ENCODE measurements at places on chromosomes 12 and 14. TPM values are rescaled to one million over a fixed set of nuclear protein-coding genes. Genes with fewer than 3 reads are reported as not detected.
A peak's percentile ranks its signal among the peaks of the same experiment; 100 is the strongest.

Gene HOTAIR
- not detected for total RNA-seq

- DNase-seq = no peak
- H3K36me3 ChIP-seq = no peaks in the 10 kb centered on the region
- no peaks in the 10 kb centered on the region for H3K4me1 ChIP-seq
- H3K27me3 ChIP-seq = no peaks in the 10 kb centered on the region
- no peak overlapping the region for H3K4me3 ChIP-seq
These were observed 98.8 kb downstream of the AKAP6 start for GRCh38 chr14:32427726-32428528.

DNA sequence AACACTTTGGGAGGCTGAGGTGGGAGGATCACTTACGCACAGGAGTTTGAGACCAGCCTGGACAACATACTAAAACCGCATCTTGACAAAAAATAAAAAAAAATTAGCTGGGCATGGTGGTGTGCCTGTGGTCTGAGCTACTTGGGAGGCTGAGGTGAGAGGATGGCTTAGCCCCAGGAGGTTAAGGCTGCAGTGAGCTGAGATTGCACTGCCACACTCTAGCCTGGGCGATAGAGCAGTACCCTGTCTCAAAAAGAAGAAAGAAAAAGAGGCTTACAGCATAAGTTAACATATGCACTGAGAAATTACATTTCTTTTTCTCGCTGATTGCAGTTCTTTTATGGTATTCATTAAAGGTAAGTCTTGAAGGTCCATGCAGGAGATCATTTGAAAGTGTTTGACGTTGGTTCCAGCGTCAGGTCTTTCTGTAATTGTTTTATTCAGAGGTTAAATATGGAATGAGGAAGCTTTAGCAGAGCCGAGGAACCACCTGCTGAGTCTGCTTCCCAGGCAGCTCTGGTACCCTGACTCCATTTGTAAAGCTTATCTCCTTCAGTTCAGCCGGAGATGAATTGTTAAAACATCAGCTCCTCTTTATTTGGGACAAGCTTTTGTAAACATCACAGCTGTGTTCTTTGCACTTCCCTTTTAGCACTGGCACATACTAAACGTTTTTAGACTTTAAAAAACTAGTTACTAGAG, 18.5 kb downstream of the SFSWAP start:
- no peak for DNase-seq
- no peak overlapping the region for H3K27ac ChIP-seq
- H3K4me1 ChIP-seq = no peaks in the 10 kb centered on the region

- no peaks in the 10 kb centered on the region for H3K36me3 ChIP-seq
- no peaks in the 10 kb centered on the region for H3K4me1 ChIP-seq
- H3K27me3 ChIP-seq = no peaks in the 10 kb centered on the region
- DNase-seq = peak; percentile 19
- no peak overlapping the region for H3K27ac ChIP-seq
- no peak overlapping the region for H3K4me3 ChIP-seq
These were observed 9.8 kb upstream of the FERMT2 start for GRCh38 chr14:52960627-52961026.

- no peak overlapping the region for H3K4me3 ChIP-seq
- H3K27ac ChIP-seq = no peak overlapping the region
- DNase-seq = no peak
- no peaks in the 10 kb centered on the region for H3K27me3 ChIP-seq
- peaks cover 6% of the 10 kb centered on the region for H3K4me1 ChIP-seq
These were observed 396.1 kb downstream of the RAD51B start for GRCh38 chr14:68215629-68216028.

DNA sequence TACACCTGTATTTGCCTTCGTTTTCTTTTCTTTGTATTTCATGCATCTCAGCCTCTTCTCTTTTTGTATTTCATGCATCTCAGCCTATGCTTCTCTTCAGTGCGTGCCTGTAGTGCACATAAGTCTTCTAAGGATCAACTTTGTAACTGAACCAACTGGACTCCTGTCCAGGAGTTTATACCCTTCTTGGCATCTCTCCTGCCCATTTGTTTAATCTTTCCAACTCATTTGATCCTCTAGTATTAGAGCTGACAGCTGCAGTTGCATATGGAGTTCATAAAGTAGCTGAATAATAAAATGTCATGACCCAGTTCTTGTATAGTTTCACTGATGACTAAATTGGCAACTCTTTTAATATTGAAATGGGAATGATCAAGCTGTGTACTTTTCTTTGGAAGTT, 89.7 kb downstream of the FGD4 start:
- no peak overlapping the region for H3K4me3 ChIP-seq
- H3K27me3 ChIP-seq = no peaks in the 10 kb centered on the region
- no peak overlapping the region for H3K27ac ChIP-seq
- DNase-seq = no peak

GRCh38 chr14:78700236-78700635, 530.1 kb downstream of the NRXN3 start:
- no peaks in the 10 kb centered on the region for H3K36me3 ChIP-seq
- DNase-seq = no peak
- H3K4me3 ChIP-seq = no peak overlapping the region
- H3K4me1 ChIP-seq = no peaks in the 10 kb centered on the region
- H3K27ac ChIP-seq = no peak overlapping the region

- H3K27ac ChIP-seq = no peak overlapping the region
- no peak for DNase-seq
- peaks cover 16% of the 10 kb centered on the region for H3K27me3 ChIP-seq
- H3K4me1 ChIP-seq = no peaks in the 10 kb centered on the region
- no peaks in the 10 kb centered on the region for H3K36me3 ChIP-seq
- H3K4me3 ChIP-seq = no peak overlapping the region
These were observed 1.3 kb downstream of the MDGA2 start for GRCh38 chr14:47674148-47674542.

DNA sequence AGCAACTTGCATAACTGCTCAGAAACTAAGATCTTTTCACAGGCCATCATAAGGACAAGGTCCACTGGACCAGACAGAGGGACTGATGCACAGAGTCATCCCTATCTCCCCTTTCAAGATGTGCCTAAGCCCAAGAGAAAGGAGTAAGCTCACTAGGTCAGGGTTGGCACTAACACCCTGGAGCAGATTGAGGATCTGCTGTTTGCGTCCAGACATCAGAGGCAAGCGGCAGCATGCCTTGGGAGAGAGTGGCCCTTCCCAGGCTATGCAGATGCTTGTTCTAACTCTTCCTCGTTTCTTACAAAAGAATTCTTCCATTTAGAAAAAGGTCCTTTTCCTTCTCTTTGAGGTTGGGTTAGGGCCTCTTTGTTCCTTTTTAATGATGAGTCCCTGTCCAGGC, 187.2 kb downstream of the KCNA5 start:
- H3K4me3 ChIP-seq = no peak overlapping the region
- DNase-seq = no peak
- no peaks in the 10 kb centered on the region for H3K36me3 ChIP-seq
- no peaks in the 10 kb centered on the region for H3K27me3 ChIP-seq
- H3K27ac ChIP-seq = no peak overlapping the region

Gene MBIP
- 29.4 TPM for total RNA-seq

Measured in adrenal gland (tissue), 19 donors.